Vagina (tissue), 2 donors: ENCODE measurements at places on chromosomes 1 and 21.

DNA sequence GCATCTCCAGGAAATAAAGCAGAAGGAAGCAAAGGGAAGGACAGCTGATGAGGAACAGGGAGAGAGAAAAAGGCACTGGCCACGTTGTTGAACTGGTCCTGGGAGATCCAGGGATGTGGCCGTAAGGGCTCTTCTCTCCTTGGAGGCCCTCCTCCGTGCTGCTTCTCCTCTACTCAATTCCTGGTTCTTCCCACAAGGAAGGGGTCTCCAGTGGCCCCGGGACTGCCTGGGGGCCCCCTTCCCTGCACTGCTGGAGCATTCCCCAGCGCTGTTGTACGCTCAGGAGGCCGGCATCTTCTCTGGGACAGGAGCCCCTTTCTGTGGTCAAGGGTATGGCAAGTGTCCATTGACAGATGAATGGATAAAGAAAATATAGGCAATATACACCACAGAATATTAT, 88.5 kb upstream of the TLR5 start:
- peak; percentile 44 for DNase-seq

GRCh38 chr21:35019631-35020032, 29.5 kb downstream of the RUNX1 start:
- peak; percentile 70 for DNase-seq

GRCh38 chr1:154998818-154999570, 3.6 kb upstream of the ZBTB7B start:
- DNase-seq = no peak

DNA sequence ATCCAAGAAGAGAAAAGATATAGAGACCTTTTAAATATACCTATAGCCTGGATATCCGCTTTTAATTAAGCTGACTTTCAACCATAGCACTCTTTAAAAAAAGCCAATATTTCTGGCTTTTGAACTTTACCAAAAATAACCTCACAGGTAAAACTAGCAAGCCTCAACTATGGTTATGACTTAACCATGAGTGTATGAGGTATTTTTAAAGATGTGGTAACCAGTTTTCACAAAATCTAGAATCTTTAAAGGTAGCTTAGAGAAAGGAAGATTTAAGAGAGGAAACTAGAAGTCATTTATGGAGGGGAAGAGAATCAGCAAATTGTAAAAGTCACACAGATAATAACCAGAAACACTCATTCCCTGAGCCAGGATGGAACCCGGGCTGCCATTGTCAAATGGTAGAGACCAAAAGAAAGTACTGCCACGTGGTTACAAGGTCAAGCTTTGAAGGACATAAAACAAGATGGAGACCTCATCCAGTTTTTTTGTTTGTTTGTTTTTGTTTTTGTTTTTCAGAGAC, 288.4 kb upstream of the RGS18 start:
- no peak for DNase-seq

GRCh38 chr1:208562151-208562960, 318.2 kb upstream of the PLXNA2 start:
- DNase-seq = no peak

GRCh38 chr21:31920275-31920674, 47.5 kb downstream of the HUNK start:
- no peak for DNase-seq

- DNase-seq = no peak
Measured at GRCh38 chr1:235888119-235888643, 21.5 kb upstream of the LYST start.

DNA sequence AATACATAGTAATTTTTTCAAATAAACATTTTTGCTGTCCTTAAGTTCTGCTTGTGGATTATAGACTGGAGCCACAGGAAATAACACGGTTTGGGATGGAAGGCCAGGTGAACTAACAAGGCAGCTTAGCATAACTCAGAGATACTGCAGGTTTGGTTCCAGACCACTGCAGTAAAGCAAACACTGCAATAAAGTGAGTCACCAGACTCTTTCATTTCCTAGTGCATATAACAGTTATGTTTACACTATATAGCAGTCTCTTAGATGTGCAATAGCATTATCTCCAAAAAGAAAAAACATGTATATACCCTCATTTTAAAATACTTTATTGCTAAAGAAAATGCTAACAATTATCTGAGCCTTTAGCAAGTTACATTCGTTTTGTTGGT, 22.0 kb downstream of the LRRC42 start:
- DNase-seq = no peak

- no peak for DNase-seq
Measured at GRCh38 chr1:2788506-2789163, 12.9 kb downstream of the TTC34 start.

GRCh38 chr1:173005196-173005864, 45.4 kb downstream of the TNFSF18 start:
- DNase-seq = no peak

- DNase-seq = peak; percentile 44
Measured at GRCh38 chr1:14106126-14106525, 406.1 kb downstream of the PRDM2 start.

- no peak for DNase-seq
Measured at GRCh38 chr21:45982092-45982757, 655 bp downstream of the COL6A1 start.

- DNase-seq = no peak
Measured at GRCh38 chr1:49465486-49466185, 558.1 kb downstream of the AGBL4 start.

DNA sequence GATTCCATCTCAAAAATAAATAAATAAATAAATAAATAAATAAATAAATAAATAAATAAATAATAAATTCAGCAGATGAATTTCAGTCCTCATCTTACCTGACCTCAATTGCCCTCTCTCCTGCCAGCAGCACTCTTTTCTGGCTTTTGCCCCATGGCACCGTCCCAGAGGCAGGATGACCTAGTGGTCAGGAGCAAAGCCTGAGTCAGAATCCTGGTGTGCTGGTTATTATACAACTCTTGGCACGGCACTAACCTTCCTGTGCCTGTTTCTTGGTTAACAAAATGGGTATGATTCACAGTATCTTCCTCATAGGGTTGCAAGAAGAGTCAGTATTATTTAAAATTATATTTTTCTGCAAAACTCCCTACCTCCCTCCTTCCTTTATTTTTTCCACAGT, 43.0 kb downstream of the NKAIN1 start:
- DNase-seq = no peak

DNA sequence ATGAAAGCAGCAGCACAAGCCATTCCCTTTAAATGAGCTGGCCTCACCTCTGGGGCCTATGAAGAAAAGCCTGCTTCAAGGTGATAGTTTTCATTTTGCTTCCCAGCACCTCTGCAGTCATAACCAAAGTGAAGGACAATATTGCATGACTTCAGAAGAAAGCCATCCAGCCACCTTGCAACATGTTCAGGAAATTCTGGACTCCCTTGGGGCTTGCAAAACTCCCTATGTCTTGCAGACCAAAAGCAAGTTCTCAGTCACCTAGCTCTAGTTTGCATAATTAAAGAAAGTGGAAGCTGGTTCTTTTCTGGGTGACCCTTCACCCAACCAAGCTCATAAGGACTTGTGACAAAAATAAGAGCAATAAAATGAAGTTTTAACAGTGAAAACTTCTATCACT, 87.6 kb downstream of the GFI1 start:
- no peak for DNase-seq

DNA sequence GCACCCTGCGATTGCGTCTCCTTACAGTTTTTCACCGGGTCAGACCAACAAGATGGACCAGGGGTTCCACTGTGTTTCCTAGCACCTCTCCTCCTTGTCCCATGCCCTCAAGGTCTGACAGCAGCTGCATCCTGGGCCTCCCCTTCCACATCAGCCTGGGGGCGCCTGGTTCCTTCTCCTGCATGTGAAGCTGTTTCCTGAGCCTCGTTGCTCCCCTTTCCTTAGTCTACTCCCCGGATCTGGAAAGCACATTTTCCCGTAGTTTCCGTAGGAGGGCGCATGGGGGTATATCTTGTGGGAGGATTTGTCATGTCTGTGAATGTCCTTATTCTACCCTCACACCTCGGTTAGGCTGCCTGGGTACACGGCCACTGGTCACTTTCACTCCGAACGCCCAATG, 6.1 kb downstream of the PRDM15 start:
- DNase-seq = no peak

- no peak for DNase-seq
Measured at GRCh38 chr1:207941665-207942064, 30.7 kb upstream of the CD34 start.

DNA sequence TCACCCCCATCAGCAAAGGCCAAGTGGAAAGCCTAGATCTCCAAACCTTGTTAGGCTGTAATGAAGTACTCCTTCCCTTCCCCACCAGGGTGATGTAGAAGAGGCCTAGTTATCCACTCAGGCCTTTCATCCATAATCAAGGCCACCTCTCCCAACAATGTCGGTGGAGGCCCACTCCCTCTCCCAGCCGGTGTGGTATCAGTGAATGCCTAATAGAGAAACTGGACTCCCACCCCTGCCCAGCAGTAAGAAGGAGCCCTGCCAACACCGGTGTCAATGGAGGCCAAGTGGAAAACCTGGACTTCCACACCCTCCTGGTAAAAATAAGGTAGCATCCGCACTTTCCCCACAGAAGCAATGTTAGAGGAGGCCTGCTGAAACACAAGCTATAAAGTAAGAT, 23.9 kb downstream of the NDUFS5 start:
- DNase-seq = no peak

DNA sequence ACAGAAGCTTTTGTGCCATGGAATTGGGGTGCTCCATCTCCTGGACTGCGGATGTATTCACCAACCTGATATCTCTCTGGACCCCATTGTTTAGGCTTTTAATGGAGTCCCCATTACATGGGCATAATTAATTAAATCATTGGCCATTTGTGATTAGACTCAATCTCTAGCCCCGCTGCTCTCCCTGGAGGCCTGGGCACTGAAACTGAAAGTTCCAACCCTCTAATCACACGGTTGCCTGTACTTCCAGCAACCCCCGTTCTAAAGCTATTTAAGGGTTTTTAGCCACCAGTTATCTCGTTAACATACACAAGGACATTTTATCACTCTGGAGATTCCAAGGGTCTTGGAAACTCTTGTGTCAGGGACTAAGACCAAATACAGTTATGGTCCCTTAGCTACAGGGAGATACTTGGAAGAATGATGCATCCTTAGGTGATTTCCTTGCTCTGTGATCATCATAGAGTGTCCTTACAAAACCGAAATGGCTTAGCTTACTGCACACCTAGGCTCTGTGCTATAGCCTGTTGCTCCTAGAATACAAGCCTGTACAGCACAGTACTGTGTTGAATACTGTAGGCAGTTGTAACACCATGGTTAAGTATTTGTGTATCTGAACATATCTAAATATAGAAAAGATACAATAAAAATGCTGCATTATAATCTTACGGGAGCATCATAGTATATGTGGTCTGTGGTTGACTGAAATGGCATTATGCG, 71.8 kb downstream of the VPS13D start:
- DNase-seq = no peak

- no peak for DNase-seq
Measured at GRCh38 chr1:910881-911721, 12.6 kb upstream of the SAMD11 start.
